ENCODE measurements at places on chromosomes 6 and 20.

DNA sequence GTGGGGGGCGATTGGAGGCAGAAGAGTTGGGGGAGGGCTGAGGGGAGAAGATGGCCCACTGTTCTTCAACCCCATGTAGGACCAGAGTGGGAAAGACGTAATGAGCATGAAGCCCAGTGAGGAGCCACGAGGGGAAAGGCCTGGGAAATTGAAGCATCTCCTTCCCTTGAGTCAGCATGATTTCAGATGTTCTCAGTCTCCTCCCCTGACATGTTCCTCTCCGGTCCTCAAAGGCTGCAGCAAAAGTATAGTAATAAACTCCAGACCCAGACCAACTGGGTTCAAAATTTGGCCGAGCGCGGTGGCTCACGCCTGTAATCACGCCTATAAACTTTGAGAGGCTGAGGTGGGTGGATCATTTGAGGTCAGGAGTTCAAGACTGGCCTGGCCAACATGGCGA is 1.9 kb upstream of the NFKBIE start:
- DNase-seq = no peak

GRCh38 chr6:73803562-73804241 is 107.7 kb downstream of the CD109 start:
- DNase-seq = peak; percentile 84

GRCh38 chr6:126002755-126003679 is 16.7 kb downstream of the TRMT11 start:
- DNase-seq = no peak

- DNase-seq = no peak
These were observed 8.5 kb downstream of the ACSS1 start for GRCh38 chr20:25049261-25050060.

DNA sequence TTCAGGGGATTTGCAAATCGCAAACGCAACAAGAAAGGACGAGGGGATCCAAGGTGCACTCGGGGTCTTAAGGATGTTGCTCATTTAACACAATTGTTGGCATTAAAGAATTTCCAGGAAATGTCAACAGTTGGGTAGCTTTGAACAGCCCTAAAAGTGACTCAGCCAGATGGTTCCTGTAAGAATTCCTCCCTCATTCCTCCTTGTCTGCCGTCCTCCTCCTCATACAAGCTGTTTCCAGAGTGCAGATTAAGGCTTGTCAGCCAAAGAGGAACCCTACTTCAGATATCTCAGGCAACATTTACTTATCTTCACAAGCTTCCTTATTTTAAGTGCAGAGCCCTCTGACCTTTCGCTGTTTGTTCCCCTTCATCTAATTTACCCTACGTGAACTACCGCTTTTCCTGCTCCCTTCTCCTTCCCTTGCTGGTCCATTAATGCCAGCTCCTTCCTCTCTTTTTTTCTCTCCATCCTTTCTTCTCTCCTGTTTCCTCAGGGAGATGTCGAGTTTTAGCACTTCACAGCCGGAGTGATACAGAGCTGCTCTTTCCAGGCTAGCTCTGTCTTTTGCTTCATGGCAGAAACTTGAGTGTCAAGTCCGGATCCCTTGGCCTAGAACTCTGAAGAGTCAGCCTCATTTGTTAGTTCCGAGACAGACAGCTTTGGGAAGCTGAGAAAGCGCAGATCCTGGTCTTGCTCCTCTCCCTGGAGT is 26.1 kb upstream of the TBC1D7 start:
- peak; percentile 56 for DNase-seq

DNA sequence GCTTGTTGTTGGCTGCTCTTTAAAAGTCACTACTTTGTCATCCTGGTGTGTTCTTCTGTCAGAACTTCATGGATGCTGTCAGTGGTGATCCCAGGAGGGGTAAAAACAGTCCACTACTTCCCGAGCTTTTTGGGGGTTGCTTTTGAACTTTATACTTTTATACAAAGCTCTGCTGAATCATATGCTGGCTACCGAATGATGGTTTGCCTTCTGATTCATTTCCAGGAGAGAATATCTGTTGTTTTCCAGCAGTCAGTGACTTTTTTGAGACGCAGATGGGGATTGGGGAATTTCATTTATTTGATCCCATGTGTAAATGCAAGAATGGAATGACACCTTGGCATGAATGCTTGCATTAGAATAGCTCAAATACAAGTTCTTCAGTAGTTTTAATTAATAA is 32.7 kb upstream of the COL10A1 start:
- DNase-seq = no peak

DNA sequence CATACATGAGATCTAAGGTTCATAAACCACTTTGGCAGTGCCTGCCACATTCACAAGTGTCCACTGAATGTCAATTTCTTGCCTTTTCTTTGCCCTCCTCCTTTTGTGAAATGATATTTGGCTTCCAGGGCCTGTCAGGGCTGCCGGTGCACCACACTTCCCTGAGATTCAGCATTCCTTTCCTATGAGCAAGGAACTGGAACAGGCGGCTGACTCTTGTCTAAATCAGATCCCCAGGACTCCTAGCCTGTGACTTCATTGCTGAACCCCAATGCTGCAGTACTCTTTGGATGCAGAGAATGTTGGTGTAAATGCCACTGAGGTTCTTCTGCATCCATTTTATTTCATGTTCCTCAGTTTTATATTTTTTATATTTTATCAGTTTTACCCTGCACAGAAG is 172.2 kb downstream of the ARID1B start:
- DNase-seq = peak; percentile 92

DNA sequence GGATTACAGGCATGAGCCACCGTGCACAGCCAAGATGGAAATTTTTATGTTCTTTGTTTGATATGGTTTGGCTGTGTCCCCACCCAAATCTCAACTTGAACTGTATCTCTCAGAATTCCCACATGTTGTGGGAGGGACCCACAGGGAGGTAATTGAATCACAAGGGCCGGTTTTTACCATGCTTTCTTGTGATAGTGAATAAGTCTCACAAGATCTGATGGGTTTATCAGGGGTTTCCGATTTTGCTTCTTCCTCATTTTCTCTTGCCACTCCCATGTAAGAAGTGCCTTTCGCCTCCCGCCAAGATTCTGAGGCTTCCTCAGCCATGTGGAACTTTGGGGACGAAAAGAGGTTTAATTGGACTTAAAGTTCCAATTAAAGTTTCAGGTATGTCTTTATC is 14.6 kb downstream of the EEF1A1 start:
- DNase-seq = no peak

GRCh38 chr20:41248368-41249024 is 69.0 kb downstream of the ZHX3 start:
- no peak for DNase-seq

DNA sequence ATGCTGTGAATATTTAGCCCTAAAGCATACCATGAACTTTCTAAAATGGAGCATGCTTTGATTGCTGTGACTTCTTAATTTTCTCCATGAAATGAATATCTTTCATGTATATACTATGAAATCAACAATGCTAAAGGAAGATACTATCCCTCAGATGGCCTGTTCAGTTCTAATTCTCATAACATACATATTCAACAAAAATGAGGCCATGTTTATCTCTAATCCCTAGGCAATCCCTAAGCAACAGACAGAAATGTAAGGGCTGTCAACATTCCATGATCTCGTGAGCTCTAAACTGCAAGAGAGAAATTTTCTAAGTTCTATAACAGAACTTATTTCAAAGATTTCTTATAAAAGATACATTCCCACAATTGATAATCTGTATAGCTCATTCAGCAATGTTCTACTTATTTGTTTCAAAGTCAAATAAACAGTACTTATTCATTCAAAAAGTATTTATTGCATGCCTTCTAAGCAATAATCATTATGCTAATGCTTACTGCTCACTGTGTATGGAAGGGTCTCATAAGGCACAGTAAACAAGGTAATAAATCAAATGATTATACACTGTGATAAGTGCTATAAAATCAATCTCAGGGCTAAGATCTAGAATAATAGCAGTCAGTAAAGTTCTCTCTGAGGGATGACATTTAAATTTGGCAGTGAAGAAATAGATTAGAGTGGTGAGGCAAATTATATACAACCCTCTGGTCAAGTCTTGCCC is 492.9 kb downstream of the PHF3 start:
- no peak for DNase-seq

- peak; percentile 87 for DNase-seq
These were observed 7.0 kb downstream of the CD2AP start for GRCh38 chr6:47484616-47485015.

- DNase-seq = peak; percentile 93
These were observed 32.5 kb upstream of the IYD start for GRCh38 chr6:150336299-150336698.

DNA sequence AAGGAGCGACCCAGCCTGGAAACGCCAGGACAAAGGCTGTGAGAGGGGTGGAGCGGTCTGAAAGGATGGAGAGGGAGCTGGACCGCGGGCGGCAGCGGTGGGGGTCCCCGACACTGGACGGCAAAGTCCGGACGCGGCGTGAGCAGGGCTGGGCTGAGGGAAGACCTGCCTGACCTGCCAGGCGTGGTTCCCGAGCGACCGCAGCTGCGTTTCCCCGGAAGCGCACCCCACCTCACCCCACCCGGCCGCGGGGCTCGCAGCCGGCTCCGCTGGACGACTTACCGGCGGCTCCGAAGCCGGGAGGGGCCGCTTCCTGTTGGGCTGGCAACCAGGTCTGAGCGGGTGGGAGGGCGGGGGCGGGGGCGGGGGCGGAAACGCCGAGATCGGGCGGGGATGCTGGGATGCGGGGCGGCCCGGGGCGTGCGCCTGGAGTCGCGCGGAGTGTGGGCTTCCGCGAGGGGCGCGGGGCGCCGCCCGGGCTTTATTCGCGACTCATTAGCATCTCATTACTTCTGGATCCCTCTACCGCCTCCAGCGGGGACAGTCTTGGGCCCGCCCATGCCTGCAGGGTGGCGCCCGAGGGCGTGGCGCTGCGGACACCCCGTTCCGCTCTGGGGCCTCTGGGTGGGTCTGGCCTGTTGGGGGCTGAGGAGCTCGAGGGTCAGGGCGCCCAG is at the start of gene MICAL1:
Gene MICAL1 (minus strand): TSS at position 336 of the 674 bp plus-strand sequence. CDS start 1,576 bp downstream, outside the sequence.
- peak; percentile 56 for DNase-seq

DNA sequence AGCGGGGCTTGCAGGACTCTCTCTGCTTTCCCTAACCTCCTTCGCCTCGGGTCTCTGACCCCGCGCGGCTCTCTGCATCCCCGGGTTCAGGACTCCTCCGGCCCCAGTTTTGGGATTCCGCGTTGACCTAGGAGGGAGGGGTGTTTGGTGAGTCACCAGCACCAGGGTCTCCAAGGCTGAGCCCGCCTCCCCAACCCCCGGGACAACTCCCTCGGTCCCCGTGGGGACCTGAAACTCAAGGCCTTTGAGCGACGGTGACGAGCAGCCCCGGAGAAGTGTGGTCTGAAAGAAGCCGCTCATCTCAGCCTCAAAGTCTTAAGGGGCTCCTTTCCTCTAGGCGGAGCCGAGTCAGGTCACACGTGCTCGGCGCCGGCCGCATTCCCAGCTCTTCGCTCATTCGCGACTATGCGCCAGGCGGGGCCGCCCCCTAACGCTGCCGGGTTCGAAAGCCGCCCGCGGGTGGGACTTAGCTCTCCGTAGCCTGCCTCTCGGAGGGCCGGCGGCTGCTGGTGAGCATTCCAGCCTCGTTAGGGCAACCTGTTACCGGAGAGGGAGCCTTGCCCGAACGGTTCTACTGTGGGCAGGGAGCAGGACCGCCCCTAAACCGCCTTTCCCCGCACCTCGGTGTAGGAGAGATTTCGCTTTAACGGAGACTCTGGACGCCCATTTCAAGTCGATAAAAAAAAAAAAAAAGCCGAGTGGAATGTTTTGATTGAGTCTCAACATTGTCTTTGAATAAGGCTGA is 3.0 kb upstream of the PRDM13 start:
- no peak for DNase-seq

DNA sequence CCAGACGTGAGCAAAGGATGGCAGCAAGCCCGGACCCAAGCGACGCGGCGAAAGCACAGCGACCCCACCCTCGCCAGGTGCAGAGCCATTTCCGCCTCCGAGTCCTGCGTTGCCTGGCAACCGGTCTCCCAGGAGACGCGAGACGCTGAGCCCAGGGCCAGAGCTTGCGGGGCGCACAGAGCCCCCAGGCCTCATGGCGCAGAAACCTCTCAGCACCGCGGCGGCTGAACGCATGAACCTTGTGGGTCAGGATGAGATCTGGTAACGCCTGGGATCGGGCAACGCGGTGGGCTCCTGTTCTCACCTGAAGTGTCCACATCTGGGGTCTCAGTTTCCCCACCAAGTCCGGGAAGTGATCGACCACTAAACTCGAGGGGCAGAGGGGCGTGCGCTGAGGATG is 77.7 kb downstream of the ANKRD60 start:
- DNase-seq = no peak

GRCh38 chr6:75498862-75499261 is 5.3 kb upstream of the FILIP1 start:
- DNase-seq = no peak

GRCh38 chr20:46322641-46323040 is 14.3 kb upstream of the CDH22 start:
- DNase-seq = no peak

DNA sequence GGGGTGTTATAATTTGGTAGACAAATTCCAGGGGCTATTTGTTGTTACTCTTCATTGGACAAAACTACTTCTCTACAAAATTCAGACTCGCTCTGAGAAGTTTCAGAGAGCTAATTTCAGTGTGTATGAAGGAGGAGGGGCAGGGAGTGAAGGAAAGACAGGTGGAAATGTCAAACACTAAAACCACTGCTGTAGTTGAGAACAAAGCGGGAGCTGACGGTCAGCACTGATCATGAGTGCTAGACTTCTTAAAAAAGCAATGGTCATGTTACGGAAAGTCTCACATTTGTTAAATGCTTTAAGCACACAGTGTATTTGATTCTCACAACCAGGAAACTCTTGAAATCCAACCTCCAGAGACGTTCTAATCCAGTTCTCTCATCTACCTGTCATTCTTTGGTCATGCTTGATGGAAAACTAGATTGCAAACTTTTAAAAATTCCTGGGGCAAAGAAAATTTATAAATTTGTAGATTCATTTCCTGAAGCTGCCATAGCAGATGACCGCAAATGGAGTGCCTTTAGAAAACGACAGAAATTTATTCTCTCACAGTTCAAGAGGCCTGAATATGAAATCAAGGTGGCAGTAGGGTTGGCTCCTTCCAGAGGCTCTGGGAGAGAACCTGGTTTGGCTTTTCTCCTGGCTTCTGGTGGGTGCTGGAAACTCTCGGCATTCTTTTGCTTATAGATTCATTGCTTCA is 100.7 kb upstream of the CARMIL1 start:
- DNase-seq = no peak

- DNase-seq = peak; percentile 55
These were observed 2.1 kb upstream of the COL20A1 start for GRCh38 chr20:63290677-63291472.

GRCh38 chr20:3473944-3474343 is 3.1 kb downstream of the ATRN start:
- no peak for DNase-seq

DNA sequence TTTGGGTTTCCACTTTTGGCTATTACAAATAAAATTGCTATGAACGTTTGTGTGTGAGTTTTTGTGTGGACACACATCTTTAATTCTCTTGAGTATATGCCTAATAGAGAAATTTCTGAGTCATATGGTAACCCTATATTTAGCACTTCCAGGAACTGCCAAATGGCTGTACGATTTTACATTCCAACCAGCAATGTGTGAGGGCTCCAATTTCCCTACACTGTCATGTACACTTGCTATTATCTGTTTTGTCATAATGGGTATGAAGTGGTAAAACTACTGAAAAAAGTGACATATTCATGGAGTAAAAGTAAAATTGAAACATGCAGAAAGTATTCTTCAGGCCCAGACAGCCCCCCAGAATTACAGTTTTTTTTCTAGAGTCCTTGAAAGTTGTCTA is 59.6 kb upstream of the ESR1 start:
- no peak for DNase-seq

- DNase-seq = no peak
These were observed 12.9 kb downstream of the SNPH start for GRCh38 chr20:1278993-1279392.
